B cell (primary cell): ENCODE measurements at places on chromosomes 11 and 22.

DNA sequence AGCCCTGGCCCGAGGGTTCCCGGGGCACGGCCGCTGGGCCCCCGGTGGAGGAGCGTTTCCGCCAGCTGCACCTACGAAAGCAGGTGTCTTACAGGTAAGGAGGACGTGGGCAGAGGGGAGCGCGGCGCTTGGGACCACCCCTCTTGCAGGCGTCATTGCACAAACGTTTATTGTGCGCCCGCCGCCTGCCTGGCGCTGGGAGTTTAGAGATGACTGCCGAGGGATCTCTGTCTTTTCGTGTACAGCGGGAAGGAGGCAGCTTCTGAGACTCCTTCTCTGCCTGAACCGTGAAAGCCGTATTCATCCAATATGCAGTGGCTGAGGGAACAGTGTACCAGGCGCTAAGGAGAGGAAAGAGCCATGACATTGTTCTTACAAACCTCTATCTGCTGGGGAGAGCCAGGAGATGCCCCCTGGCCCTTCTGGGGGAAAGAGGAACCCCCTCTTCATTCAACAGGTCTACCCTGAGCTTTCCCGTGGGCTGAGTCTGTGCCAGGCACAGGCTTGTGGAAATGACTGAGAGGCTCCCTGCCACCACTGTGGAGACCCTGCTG, 13.8 kb upstream of the DGKZ start:
- DNase-seq, result peak; percentile 40

- DNase-seq, result no peak
Measured at GRCh38 chr22:21778705-21779363, 43.2 kb upstream of the YPEL1 start.

DNA sequence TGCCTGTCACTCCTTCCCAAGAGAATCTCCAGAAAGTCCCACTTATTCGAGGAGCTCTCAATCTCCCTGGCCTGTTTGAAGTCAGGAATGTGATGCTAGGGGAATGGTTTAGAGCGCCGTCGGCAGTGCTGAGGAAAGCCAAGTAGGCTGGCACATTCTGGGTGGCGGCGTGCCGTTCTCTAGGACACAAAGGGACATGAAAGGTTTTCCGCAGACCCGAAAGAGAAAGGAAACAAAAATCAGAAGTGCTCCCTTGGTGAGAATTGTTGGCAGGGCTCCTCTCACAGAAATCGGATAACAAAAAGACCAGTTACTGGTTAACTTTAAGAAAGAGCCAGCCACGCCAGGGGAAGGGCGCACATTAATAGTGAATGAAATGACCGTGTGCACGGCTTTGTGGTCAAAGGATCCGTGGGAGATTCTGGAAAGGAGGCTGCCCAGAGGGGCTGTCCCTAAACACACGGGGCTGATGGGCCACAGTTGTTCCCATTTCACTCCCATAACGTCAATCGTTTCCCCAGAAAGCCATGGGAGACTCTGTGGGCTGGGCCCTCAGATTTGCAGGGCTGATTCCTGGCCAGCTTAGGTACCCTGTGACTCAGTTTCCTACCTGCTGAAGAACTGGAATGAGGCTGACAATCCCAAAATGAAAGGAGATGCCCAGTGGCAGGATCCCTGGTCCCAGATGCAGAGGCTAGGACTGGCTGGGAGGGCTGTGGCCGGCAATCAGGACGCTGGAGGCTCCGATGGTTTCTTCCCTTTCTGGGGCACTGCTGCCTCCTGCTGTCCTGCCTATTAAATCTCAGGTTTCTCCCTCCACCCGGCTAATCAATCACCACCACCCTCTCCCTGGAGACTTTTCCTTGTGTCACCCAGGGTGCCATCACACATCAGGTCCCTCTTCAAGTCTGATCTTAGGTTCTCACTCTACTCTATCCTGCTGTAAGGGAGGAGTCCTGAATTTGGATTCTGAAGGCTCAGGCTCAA, 82.3 kb downstream of the RCN1 start:
- DNase-seq, result peak; percentile 5

DNA sequence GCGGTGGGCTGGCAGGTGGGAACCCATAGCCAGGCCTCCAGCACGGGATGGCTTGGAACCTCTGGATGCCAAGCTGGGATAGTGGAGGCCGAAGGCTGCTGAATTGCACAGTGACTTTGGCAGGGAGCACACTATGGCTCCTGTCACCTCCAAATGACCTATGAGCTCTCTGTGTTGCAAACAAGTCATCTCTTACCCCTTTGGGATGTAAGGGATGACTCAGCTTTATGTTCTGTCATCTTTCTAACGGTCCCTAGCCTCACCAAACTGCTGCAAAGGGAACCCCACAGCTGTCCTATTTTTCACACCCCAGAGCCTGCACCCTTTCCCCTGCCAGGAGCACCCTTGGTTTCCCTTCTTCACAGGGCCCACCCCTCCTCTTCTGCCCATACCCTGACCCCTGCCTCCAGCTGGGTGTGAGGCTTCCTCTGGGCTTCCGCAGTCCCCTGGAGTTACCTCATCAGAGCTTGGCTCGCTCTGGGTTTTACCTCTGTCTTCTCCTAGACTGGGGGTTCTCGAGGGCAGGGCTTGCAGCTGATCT, 2.7 kb upstream of the SCUBE1 start:
- no peak for DNase-seq

- no peak for DNase-seq
Measured at GRCh38 chr22:38401336-38402084, 53.5 kb downstream of the KCNJ4 start.

- DNase-seq, result no peak
Measured at GRCh38 chr11:91608677-91609076, 615.9 kb upstream of the FAT3 start.

GRCh38 chr11:16763746-16764145, 25.3 kb downstream of the C11orf58 start:
- no peak for DNase-seq

- DNase-seq, result no peak
Measured at GRCh38 chr11:106327637-106328036, 250.2 kb downstream of the AASDHPPT start.

GRCh38 chr11:2446590-2447252, 1.9 kb downstream of the KCNQ1 start:
- peak; percentile 67 for DNase-seq

- no peak for DNase-seq
Measured at GRCh38 chr22:37117092-37117491, 7.6 kb upstream of the TMPRSS6 start.

DNA sequence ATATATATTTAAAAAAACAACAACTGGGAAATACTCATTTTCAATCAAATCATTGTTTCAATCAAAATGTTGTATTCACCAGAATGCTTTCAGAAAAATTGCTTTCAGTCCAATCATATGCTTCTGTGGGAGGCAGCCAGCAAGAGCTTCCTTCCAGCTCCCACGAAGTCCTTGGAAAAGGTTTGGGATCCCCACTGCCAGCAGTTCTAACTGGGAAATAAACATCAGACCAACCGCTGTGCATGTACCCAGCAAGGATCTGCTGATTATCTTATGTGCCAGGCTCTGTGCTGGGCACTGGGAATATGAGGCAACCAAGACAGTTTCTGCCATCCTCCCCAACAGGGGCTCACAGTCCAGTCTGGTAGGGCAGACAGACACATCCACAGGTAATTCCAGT, 10.8 kb downstream of the RPS13 start:
- DNase-seq, result no peak

- DNase-seq, result no peak
Measured at GRCh38 chr11:9625728-9626127, 38.1 kb upstream of the SWAP70 start.

GRCh38 chr11:6402561-6402981, 12.3 kb downstream of the SMPD1 start:
- DNase-seq, result peak; percentile 81

DNA sequence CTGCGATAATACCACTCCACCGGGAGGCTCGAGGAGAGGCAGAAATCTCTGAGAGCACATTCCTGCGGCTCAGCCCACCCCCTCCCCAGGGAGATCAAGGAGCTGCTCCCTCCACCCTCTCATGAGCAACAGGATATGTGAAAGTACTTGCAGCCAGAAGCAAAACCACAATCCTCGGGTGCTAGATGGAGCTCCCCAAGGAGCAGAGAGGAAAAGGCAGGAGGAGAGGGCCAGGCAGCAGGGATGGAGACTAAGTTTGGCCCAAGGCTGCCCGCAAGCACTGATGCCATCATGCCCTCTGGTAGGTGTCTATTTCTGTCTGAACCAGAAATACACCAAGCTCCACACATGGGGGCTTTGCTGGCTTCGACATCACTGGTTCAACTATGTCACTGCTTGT, 22.3 kb downstream of the VPS37C start:
- DNase-seq, result no peak

DNA sequence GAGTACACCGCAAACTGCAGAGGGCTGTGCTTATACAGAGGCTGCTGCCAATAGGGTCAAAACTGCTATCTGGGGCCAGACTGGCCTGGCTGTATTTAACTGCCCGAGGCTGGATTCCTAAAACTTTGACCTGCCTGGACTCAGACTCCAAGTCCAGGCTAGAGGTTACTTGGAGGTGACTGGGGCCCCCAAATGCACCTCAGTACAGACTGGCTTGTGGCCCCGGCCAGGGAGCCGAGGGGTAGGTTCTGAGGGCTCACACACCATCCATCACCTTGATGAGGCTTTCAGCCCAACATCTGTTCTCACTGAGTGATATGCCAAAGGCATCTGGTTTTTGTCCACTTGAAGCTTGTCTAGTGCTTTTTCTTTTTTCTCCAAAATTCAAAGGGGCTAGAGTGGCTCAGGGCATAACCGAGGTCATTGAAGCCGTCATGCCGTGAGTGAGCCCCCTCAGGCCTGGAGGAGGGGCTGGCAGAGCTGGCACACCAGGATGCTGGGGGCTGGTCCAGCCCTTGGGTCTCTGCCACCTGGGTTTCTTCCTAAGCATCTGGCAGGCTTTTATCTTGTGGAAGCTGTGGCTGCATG, 52.4 kb upstream of the TTLL12 start:
- no peak for DNase-seq

DNA sequence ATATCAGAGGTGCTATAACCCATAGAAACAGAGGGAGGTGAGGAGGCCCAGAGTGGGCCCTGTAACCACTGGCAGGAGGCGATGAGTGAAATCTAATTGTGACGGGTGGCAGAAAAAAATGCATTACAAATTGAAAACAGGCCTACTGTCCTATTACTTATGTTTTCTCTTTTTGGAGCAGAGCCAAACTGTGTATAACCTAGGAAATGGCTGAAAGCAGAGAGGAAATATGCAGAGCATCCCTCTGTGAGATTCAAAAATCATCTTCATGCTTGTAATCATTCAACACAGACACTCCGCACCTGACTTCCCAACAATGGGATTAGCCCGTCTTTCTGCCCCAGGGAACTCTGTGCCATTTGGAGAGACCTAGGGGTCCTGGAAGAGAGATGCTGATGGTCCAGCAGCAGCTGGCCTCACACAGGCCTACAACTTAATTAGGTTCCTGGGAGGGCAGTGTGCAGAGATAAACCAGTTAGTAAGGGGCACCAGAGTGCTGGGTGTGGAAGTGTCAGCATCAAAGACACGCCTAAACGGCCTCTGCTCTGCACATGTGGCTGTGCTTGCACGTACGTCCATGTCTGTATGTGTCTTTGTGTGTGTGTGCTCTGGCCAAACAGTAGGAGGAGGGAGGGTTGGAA, 41.8 kb downstream of the MAP6 start:
- DNase-seq, result no peak

DNA sequence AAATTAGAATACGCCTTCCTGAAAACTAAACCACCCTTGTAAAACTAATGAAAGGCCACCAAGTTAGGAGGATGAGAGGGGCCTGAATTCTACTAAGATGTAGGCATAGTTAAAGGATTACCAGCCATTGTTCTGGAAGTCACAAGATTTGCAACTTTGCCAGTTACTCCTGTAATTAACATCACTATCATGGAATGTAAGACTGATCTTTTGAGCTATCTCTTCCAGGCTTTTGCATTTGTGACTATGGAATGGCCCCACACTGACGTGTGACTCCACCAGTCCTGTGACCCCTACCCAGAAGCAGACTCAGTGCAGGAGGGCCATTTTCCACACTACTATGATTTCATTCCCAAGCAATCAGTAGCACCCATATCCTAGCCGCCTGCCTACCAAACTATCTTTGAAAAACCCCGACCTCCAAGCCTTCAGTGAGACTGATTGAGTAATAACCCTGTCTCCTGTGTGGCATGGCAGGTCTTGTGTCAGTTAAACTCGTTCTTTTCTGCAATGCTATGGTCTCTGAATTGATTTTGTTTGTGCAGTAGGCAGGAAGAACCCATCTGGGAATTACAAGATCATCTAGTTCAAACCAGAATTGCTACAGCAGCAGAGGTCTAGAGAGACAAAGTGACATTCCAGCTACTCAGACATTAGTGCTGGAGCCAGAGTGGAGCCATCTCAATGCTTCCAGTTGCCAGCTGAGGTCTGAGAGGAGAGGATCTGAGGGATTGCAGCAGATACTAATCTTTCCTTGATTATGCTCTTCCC, 1.9 kb upstream of the CTSF start:
- DNase-seq, result no peak

GRCh38 chr11:10659339-10660216, 34.0 kb downstream of the IRAG1 start:
- DNase-seq, result no peak

DNA sequence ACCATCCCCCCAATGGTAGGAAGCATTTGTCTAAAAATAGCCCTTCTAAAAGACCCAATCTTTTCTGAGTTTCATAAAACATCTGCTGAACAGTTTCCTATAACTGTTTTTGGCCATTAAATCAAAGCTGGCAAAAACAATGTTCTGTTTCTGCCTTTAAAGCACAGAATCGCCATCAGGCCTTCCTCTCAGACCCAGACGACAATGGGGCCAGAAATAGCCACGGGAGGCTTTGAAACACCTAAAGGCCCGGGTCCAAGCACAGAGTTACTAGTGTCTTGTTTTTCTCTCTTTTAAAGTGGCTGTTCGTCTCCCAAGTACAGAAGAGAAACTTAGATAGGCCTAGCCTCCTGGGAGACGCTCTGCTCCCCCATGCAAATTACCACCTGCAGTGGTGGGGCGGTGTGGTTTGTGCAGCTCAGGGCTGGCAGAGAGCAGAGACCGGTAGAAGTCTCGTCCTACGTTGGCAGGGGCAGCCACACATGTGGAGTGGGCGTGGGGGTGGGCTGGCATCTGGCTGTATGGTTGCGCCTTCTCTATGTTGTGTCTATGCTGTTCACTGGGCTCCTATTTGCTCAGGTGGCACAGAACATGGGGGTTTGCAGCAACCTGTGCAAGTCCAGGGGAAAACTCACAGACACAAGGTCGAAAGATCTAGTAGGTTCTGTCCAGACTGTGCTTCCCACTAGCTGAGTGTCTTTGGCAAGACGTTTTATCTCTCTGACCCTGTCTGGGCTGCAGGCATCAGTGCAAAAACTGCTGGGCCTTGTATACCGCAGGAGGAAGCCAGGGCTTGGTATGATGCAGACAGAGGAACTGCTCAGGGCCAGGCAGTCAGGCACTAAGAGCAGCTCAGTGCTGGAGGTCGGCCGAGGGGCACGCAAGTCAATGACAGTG, 23.6 kb upstream of the ETS1 start:
- DNase-seq, result peak; percentile 95

- DNase-seq, result no peak
Measured at GRCh38 chr11:96361778-96362177, 18.8 kb upstream of the MAML2 start.

DNA sequence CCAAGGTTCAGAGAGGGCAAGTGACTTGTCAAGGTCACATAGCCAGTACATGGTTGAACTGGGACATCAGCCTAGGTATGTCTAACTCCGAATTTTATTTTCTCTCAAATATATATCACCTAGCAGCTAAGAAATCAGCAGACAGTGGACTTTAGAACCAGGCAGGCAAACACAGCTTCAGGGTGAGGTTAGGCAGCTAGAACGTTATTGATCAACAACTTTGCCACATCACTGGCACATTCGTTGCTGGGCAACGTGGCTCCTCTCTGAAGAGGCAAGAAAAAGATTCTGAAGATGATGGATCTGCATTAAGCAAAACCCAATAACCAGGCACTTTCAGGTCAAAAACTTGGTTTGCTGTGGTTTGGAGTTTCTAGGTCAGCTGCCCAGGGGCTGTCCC, 258.0 kb downstream of the KIRREL3 start:
- no peak for DNase-seq
